Stimulated activated CD8-positive, alpha-beta memory T cell treated with anti-CD3 and anti-CD28 coated beads, Interleukin-12 subunit alpha, Interleukin-12 subunit beta, amount 100 ng/mL, for 1 hour (primary cell): ENCODE measurements at places on chromosomes 5 and 9.

GRCh38 chr5:73374520-73375190 lies 73.9 kb downstream of the FOXD1 start:
- no peak for DNase-seq

GRCh38 chr5:68382640-68383039 lies 167.1 kb downstream of the PIK3R1 start:
- DNase-seq: no peak

DNA sequence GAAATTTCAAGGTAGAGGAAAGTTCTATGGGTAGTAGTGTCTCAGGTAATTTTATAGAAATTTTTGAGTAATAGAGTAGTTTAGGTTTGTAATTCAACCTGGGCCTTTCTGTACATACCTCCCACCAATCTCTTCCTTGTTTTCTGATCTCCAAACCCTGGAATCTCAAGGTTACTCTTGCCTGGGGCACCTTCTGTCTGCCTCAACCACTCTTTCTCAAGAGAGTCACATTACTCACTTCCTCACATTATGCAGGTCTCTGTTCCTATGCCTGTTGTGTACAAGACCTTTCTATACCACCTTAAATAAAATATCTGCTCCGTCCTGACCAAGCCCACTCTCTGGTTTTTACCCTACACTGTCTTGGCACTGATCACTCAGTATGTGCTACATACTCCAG lies 412.6 kb upstream of the CTNND2 start:
- DNase-seq: no peak

DNA sequence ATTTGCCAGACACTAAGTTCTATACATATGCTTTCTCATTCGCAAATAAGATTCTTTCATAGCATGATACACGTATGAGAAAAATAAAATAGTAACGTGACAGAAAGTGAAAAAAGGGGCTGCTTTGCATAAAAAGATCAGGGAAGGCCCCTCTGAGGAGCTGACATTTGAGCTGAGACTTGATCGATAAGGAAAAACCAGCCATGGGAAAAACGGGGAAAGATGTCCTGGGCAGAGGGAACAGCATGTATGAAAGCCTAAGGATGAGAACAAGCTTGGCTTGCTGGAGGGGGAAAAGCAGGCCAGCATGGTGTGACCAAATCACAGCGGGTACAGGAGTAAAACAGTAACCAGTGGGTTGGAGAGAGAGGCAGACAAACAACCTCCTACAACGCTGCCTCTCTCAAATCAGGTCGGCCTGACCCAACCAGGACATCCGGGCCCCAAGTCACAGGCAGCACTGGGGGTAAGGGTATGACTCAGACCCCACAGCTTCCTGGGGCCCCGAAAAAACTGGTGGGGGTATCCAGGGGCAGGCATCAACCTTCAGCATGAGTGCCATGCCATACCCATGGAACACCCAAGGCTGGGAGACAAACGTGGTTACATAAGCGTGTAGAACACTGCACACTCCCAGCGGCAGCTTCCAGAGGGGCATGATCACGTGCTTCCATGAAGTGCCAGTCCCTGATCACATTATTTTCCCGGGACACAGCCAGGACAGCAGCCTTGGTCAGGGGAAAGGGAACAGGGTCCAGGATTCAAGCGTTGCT lies 2.2 kb downstream of the TNIP1 start:
- no peak for DNase-seq

- no peak for DNase-seq
Measured at GRCh38 chr5:138054847-138055558, 22.1 kb upstream of the FAM13B start.

DNA sequence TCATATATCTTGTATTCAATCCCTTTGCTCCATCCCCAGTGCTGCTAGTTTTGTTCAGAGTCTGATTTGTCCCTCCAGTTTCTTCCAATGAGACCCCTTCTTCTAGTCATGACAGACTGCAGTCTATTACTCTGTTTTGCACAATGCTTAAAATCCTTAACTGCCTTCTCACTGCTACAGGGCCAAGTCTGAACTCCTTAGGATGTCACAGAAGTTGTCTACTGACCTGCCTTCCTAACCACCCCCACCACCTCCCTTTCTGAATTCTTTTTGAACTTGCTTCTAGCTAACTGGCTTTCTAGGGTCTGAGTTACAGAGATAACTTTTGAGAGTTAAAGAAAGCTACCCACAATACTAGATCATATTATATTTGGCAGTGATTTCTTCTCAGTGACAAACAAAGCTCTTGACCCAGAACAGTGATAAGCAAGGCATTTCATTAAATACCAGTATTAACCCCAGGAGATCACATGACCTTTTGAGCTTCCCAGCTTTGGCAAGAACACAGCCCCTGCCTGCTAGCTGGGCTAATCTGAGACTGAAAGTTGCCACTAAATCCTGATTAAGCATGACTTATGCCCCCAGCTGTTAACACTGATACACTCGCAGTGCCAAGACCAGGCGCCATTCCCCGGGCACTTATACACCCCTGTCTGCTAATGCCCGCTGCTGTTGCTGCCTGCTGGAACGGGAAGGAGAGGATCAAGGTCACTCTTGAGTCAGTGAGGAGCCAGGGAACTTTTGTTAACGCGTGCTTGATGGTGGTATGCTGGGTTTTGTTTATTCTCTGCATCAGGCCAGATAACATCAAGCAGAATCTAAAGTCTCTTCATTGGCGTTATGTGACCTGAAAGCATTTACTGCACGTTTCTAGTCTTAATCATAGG lies 36.4 kb upstream of the ADAMTSL1 start:
- no peak for DNase-seq

DNA sequence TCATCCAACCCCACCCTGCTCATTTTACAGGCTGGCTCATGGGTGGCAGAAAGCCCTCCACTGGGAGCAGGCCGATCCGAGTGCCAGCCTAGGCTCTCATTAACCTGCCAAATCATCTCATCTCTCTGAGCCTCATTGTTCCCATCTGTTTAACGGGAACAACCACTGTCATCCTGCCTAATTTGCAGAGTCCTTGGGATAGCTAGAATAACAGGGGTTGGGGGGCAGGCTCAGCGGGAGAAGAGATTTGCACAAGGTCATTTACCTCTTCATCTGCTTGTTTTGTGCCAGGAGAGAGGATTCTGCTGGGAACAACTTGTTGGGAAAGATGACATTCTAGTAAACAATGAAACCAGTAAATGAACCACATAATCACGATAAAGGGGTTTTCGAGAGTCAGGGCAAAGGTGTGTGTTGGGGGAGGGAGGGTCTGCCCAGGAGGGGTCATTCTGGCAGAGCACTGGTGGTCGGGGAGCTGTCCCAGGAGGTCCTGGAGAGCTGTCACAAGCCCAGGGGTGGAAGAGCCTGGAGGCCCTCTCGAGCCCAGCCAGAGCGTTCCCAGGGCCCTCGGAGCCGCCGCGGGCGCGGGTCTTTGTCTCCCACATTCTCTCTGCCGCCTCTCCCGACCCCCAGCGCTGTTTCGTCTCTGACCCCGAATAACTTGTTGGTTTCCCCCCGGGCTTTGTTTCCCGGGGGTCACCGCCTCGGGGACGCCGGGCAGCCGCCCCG lies 22.8 kb upstream of the NDST1 start:
- no peak for DNase-seq

DNA sequence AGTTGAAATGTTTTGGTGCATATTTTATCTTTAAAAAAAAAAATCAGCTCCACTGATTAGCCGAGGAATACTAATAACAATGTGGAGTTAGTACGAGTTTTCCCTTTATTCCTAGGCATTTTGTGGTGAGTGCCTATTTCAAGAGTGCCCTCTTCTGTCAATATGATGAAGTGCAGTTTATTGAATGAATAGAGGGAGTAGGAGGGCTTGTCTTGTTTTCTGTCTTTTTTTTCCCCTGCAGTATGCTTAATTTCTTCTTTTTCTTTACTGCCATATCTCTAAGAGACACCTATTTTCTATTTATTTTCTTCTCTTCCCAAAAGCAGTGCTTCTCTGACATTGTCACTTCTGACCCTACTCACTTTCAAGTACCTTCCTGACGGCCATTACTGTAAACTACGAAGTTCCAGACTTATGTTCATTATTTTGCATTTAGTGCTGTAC lies 169.6 kb upstream of the PITX1 start:
- no peak for DNase-seq
